ENCODE measurements at places on chromosomes 2 and 18.

DNA sequence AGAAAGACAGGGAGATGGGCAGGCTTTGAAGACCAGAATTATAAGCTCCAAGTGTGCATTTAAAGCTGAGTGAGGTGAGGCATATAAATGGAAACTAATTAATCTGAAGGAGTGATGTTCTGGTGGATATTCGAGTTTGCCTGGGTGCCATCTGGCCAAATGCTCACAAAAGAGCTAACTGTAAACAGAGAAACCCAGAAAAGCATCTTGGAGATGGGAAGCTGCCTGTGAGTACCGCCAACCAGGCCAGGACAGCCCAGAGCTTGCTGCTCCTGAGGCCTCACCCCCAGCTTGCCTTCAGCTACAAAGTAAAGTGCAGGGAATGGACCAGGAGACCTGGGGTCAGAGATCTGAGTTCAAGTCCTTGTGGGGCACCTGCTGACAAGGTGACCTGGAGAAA, 446.1 kb upstream of the MYT1L start:
- no peak for DNase-seq

- DNase-seq, result no peak
Measured at GRCh38 chr2:118171546-118171945, 83.3 kb downstream of the INSIG2 start.

DNA sequence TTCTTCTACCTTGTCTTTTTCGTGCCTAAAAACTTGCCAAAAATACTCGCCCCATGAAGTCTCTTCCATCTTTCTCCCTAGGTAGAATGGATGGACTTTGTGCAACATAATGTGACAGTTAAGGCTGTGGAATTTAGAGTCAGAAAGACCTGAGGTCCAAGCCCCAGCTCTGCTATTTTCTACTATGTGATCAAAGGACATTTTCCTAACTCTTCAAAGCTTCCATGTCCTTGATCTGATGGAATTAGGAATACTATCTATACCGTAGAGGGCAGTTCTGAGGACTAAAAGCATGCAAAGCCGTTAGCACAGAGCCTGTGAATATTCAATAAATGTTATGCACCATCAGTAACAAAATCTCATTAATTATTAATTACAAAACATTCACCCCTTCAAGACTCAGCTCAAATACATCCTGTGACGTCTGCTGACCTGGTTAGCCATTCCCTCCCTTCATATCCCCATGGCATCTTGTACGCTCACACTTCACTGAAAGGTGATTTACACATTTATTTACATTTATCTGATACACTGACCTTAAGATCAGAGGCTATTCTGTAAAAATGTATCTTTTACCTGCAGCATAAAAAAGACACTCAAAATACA, 15.1 kb downstream of the IWS1 start:
- DNase-seq, result no peak

DNA sequence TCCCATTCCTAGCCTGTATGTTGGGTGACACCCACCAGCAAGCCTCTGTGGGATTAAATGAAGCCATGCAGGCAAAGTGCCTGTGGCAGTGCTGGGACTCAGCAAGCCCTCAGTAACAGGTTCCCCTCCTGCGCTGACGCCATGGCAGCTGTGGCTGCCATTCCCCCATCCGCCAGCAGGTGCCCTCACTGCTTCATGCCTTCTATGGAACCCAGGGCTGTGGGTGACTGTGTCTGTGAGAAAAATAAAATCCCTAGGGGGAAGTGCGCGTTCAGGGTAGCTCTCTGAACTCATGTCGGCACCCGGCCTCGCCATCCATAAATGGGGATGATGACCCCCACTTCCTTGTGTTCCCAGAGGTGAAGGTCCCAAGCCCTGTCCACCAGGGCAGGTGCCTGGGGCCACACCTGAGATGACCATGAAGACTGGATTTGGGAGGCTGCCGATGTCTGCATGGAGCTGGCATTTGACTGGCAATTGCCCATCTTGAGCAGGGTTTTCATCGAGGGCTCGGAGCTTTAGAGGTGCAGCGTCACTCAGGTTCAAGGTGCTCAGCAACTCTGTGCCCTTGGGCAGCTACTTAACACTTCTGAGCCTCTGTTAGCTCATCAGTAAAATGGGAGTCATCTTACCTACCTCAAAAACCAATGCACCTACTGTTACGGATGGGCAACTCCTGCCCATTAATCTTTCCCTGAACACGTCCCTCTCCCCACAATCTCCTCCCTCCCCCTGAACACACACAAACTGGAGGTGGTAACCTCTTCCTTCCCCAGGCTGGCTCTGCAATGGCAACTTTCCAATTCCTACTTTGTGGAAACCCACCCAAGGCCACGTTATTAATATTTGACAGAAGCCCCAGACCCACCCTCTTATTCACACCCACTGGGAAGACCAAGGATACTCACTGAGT, 2.9 kb upstream of the MAL start:
- peak; percentile 89 for DNase-seq

- no peak for DNase-seq
Measured at GRCh38 chr18:44548291-44549221, 132.1 kb upstream of the SETBP1 start.

DNA sequence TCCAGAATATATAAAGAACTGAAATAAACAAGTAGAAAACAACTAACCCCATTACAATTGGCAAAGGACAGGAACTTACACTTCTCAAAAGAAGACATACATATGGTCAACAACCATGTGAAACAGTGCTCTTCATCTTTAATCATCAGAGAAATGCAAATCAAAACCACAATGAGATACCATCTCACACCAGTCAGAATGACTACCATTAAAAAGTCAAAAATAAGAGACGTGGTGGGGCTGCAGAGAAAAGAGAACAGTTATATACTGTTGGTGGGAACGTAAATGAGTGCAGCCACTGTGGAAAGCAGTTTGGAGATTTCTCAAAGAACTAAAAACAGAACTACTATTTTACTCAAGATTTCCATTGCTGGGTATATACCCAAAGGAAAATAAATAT, 1696.3 kb upstream of the TMEFF2 start:
- no peak for DNase-seq

DNA sequence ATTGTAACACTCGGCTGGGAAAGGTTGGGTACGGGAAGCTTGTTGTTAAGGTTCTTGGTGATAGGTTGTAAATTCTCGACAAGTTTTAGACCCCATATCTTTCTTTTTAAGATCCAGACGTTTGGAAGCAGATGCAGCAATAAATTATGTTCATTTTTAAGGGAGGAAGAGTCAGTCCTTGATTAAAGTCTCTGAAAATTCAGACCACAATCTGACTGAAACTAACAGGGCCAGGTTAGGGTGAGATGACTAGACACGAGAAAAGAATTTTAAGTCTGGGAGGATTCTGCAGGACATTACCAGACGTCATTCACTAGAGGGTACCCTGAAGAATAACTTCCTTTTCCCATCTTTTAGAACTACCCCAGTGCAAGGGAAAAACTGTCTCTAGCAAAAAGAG, 16.1 kb downstream of the WIPF1 start:
- no peak for DNase-seq

- DNase-seq, result no peak
Measured at GRCh38 chr2:96594282-96594681, 43.8 kb downstream of the KANSL3 start.

Measured in activated naive CD4-positive, alpha-beta T cell treated with anti-CD3 and anti-CD28 coated beads, Interleukin-2, amount 50 U/mL, for 16 hours (primary cell).